ENCODE measurements at places on chromosomes 4 and X. TPM values are rescaled to one million over a fixed set of nuclear protein-coding genes. Genes with fewer than 3 reads are reported as not detected.

GRCh38 chr4:56613101-56613862 lies 67.8 kb downstream of the HOPX start:
- ATAC-seq: peak; percentile 95

DNA sequence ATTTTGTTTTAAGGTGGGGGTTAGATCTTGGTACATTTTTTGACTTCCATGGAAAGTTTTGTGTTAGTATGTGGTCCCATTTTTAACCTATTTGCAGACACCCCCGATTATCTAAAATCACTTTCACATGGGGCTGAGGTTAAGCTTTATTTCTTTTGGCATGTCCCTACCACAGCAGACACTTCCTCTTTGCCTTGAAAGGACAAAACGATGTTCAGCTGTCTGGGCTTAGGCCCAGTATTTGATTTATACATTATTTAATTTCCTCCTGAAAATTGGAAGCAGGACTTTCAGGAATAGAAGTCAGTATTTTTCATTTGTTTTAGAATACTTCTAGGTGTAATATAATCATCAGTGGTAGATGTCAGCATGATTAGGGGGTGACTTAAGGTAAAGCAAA lies 112.4 kb upstream of the SPRY1 start:
- ATAC-seq: no peak

GRCh38 chr4:5883916-5884315 lies 9.0 kb downstream of the CRMP1 start:
- peak; percentile 45 for ATAC-seq

DNA sequence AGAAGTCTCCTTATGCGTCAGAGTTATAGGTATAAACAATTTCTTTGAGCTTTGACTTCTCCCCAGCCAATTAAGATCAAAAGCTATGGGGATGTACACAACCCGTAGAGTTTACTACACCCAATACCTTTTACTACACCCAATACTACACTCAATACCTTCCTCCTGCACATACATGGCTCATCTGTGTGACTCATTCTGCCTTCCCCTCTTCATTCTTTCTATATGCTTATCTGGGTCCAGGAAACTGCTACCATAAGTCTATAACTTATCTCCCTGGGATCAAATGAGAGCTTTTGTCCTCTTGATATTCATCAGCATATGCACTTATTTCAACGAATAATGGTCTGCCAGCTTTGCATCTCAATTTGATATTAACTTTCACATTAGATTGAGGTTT lies 28.2 kb downstream of the ANKRD50 start:
- peak; percentile 46 for ATAC-seq

DNA sequence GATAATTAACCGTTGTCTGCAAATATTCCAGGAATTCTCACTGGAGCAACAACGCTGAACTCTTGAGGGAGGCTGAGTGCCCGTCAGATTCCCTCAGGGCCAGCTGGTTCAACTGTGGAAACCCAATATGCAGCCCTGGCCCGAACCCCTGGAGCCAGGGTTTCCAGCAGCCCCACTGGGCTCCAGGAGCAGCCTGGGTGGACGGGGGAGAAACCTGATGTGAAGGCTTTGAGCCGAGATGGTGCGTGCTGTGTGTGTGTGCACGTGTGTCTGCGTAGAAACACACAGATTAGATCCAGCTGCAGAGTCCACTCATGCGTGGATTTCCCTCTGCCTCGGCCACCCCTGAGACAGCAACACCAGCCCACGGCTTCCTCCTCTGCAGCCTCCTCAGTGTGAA lies 19.4 kb upstream of the SLC25A6 start:
- ATAC-seq: no peak

DNA sequence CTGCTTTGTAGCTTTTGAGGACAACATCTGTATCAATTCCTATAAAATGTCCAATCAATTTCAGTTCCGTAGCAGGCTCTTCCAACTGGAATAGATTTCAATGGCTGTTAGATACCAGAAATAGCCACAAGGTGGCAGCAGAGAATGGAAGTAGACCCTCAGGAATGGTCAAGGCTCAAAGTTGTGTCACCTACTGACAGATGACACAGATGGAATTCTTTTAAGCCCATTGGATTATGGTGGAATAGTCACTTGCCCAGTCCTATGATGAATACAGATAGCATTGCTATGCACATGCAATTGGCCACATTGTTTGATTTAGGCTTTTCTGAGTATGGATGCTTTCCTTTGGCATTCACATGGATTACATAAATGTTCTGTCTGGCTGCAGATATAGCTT lies 130.4 kb upstream of the RADX start:
- peak; percentile 74 for ATAC-seq

DNA sequence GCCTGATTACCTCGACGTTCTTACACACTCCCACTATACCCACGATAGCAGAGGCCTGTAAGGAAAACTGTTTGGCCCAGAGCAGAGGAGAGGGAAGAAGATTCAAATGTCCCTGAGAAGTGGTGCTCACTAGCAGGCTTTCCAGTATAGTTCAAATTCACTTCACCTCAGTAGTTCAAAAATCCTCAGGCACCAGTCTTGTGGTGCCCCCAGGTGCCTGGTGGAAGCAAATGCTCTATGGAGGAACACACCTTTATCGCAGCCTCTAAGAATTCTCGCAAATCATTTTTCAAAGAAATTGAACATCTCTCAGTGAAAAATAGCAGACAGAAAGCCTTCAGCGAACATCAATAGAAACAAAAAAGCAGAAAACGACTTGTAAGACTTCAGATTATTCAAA lies 12.2 kb upstream of the MTMR1 start:
- ATAC-seq: peak; percentile 37

- no peak for ATAC-seq
Observed at GRCh38 chr4:7311205-7311604, 118.9 kb downstream of the SORCS2 start.

DNA sequence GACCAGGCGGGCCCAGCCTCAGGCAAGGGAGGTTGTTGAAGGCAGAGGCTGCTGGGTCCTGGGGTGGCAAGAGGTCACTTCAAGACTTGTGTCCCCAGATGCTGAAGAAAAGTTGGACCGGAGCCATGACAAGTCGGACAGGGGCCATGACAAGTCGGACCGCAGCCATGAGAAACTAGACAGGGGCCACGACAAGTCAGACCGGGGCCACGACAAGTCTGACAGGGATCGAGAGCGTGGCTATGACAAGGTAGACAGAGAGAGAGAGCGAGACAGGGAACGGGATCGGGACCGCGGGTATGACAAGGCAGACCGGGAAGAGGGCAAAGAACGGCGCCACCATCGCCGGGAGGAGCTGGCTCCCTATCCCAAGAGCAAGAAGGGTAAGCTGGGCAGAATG lies 4.4 kb downstream of the PQBP1 start:
- no peak for ATAC-seq

DNA sequence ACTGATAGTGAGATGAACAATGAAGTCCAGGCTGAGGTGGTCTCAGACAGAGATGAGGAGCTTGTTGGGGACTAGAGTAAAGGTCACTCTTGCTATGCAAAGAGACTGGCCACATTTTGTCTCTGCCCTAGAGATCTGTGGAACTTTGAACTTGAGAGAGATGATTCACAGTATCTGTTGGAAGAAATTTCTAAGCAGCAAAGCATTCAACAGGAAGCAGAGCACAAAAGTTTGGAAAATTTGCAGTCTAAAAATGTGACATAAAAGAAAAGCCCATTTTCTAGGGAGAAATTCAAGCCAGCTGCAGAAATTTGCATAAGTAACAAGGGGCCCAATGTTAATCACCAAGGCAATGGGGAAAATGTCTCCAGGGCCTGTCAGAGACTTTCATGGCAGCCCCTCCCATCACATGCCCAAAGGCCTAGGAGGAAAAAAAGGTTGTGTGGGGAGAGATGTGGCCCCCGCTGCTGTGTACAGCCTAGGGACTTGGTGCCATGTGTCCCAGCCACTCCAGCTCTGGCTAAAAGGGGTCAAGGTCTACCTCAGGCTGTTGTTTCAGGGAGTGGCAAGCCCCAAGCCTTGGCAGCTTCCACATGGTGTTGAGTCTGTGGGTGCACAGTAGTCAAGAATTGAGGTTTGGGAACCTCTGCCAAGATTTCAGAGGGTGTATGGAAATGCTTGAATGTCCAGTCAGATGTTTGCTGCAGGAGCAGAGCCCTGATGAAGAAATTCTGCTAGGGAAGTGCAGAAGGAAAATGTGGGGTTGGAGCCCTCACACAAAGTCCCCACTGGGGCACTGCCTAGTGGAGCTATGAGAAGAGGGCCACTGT lies 262.8 kb downstream of the DKK2 start:
- no peak for ATAC-seq

DNA sequence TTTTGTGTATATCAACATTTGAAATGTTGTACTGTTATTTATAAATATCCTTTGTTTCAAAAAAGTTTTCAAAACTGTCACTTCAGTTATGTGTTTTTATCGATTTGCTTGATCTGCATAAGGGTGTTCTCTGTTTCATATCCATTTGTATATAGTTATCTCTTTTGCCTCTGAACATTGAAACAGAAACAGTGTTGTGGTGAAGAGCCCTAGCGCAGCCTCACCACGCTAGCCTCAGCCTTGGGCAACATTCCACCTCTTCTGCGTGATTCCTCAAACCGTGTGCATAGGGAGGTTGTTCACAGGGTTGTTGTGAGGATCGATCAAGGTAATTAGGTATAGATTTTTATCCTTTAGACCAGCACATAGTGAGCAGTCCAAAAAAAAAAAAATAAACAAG lies 287.0 kb upstream of the GALNT7 start:
- no peak for ATAC-seq

- no peak for ATAC-seq
Observed at GRCh38 chrX:42739258-42739657, 38.7 kb downstream of the PPP1R2C start.

DNA sequence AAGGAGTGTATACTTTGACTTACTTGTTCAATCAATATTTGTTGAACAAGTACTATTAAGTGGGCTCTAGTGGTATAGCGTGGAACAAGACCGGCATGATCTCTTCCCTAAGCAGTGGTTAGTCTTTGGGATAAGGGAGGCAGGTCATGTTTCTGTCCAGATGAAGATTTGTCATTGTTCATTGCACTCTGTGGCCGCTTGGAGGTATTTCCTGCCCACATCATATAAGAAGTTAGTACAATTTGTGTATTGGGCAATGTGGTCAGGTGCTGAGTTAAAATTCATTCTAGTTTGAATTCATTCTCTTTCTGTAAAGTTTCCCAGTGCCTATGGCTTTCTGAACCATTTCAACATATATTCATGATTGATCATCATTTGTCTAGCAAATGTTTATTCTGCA lies 101.1 kb upstream of the SHISA3 start:
- ATAC-seq: no peak

GRCh38 chrX:136742721-136743379 lies 37.9 kb downstream of the ARHGEF6 start:
- ATAC-seq: no peak

GRCh38 chr4:37687194-37687562 lies 1.0 kb upstream of the RELL1 start:
- no peak for ATAC-seq

GRCh38 chr4:147488556-147488955 lies 7.7 kb downstream of the EDNRA start:
- ATAC-seq: no peak

DNA sequence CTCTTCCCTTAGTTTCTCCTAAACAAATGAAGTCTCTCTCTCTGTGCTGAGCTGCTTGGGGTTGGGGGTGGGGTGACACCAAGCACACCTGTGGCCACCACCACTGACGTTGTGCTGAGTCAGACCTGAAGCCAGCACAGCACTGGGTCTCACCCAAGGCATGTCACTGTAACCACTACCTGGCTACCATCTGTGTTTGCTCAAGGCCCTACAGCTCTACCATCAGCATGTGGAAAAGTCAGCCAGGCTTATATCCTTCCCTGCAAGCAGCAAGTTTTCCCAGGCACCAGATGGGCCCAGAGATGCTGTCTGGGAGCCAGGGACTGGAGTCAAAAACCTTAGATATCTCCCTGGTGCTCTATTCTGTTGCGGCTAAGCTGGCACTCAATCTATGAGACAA lies 6.9 kb downstream of the CXCL10 start:
- no peak for ATAC-seq

DNA sequence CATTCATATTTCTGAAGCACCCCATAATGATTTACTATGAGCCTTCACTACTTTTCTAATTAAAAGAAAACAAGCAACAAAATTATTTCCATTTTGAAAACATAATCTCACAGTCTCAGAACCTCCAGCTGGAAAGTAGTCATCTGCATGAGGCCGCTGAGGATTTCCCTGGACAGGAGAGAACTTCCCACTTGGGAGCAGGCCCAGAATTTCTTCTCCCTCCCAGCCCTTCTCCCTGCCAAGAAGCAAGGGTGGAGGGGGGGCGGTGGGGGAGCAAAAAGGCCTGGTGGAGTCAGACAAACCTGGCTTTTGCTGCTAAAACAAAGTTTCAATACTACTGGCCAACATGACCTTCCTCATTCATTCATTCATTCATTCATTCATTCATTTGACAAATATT lies 167.3 kb downstream of the PJA1 start:
- no peak for ATAC-seq

The HSFX4 gene
- not detected for total RNA-seq

The ETDB gene
- total RNA-seq: not detected

The RNF128 gene
- 5.2 TPM for total RNA-seq

The DRD5 gene
- total RNA-seq: not detected

The SPANXN3 gene
- not detected for total RNA-seq

The TACR3 gene
- total RNA-seq: not detected

The FAM9B gene
- total RNA-seq: not detected

The ADGRG2 gene
- total RNA-seq: 0.16 TPM

The PABPC5 gene
- not detected for total RNA-seq

The ABCG2 gene
- total RNA-seq: 0.92 TPM

The CXCL6 gene
- total RNA-seq: 1.4 TPM

The SPRY1 gene
- 16.0 TPM for total RNA-seq

The PCSK1N gene
- 0.36 TPM for total RNA-seq

The TREX2 gene
- 2.0 TPM for total RNA-seq

The TEX13D gene
- total RNA-seq: not detected

All from esophagus mucosa (tissue), 1 donor.